CD4-positive, CD25-positive, alpha-beta regulatory T cell (primary cell): ENCODE measurements at places on chromosomes 5 and 9. TPM values are rescaled to one million over a fixed set of nuclear protein-coding genes. Genes with fewer than 3 reads are reported as not detected.

The PLPP1 gene
- 7.9 TPM for polyA plus RNA-seq

The ATOX1 gene
- polyA plus RNA-seq, result 71.9 TPM

The ANGPTL2 gene
- polyA plus RNA-seq, result not detected

The F12 gene
- polyA plus RNA-seq, result 0.94 TPM

DNA sequence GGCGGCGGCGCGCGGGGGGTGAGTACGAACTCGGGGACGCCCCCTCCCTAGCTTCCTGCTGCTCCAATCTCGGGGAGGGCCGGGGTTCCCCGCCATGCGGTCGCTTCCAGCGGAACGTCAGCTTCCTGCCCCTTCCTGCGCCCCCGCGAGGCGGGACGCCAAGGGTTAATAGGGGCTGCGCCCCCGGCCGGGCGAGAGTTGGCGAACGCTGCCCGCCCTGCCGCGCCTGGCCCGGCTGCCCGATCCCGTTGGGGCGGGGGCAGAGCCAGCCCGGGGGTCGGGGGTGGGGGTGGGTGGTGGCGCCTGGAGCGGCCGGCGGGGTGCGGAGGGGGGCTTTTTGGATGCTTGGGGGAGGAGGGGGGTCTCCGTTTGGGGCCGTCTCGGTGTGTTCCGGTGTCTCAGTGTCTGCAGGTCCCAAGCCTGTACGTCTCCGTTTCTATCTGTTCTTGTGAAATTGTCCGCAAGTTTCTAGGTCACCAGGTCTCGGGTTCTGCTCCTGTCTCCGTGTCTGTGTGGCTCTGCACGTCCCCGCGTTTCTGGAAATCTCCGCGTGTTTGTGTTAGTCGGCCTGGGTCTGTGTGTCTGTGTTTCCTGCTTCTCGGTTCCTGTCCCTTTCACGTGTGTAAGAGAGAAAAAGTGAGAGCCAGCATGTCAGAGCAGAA lies 789 bp downstream of the COL27A1 start:
- DNase-seq, result no peak

DNA sequence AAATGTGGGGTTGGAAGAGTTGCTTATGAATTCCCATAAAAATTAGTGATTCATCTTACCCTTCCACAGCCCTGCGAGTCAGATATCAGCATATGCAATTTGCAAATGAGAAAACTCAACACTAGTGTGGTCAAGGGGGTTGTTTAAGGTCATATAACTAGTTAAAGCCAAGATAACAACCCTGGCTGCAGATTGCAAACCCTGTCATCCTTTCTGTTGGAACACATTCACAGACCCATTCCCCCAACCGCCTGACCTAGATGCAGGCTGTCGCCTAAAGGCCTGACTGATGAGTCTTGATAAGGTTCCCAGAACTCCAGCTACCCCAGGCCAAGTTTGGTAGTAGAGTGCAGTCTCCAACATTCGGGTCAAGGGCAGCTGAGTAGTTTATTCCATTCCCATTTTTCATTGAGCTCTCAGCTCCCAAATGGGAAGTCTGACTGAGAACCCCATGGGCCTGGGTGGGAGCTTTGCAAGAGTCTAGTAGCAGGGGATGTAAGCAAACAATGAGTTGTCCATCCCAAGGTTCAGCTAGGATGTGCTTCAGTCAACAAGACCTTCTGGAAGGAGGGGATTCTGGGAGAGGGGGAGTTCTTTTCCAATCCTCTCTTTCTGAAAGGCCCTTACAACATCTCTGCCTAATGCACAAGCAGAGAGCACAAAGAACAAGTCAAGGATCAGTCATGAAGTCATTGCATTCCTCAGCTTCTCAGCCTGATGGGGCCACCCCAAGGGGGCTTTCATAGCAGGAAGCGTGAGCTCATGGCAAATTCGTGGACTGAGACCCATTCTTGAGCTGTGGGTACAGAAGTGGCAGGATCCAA lies 40.3 kb downstream of the ADAM19 start:
- no peak for DNase-seq

- no peak for DNase-seq
Measured at GRCh38 chr5:1751864-1752822, 47.5 kb downstream of the MRPL36 start.

- DNase-seq, result no peak
Measured at GRCh38 chr5:143390258-143390657, 13.2 kb downstream of the NR3C1 start.

DNA sequence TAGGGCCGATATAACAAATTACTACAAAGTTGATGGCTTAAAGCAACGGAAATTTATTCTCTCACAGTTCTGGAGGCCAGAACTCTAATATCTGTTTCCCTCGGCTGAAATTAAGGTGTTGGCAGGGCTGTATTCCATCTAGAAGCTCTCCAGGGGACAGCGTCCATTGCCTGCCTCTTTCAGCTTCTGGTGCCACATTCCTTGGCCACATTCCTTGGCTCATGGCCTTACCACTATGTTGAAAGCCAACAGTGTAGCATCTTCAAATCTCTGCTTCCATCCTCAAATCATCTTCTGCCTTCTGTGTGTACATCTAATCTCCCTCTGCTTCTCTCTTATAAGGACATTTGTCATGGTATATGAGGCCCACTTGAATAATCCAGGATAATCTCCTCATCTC lies 17.2 kb downstream of the FGF10 start:
- DNase-seq, result no peak

DNA sequence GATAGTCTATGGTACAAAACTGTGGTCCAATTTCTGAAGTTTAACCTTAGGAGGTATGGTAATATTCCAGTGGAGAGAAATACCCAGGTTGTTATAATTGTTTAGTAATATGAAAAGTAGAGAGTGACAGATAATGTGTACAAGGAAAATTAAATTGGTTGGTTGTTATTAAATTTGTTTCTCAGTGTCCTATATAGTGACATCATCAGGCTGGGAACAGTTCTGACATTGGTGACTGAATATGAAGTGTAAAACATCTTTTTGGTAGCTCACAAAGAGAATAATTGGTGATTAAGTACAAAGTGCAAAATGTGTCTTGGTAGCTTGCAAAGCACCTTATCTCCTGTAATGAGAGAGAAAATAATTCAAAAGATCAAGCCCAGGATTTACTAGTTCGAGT lies 1806.1 kb upstream of the CDH6 start:
- DNase-seq, result no peak

GRCh38 chr9:26157411-26157810 lies 479.2 kb upstream of the TUSC1 start:
- DNase-seq, result no peak

DNA sequence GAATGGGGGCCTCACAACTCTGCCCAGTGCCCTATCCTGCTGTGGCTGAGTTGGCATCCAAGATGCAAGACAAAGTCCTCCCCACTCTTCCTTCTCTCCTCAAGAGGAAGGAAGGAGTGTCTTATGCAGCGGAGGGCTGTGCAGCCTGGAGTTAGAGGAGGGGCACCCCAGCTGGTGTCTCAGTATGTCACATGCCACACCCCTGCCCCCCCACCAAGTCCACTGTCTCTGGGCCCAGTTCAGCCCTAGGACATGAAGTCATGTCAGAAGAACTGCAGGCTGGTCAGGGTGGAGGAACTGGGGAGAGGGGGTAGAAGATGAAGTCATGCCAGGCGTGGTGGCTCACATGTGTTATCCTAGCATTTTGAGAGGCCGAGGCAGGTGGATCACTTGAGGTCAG lies 28.0 kb upstream of the SLC28A3 start:
- no peak for DNase-seq

GRCh38 chr5:1014781-1015221 lies 6.2 kb downstream of the NKD2 start:
- DNase-seq, result no peak

- DNase-seq, result no peak
Measured at GRCh38 chr5:95915999-95916686, 45.5 kb downstream of the ELL2 start.

DNA sequence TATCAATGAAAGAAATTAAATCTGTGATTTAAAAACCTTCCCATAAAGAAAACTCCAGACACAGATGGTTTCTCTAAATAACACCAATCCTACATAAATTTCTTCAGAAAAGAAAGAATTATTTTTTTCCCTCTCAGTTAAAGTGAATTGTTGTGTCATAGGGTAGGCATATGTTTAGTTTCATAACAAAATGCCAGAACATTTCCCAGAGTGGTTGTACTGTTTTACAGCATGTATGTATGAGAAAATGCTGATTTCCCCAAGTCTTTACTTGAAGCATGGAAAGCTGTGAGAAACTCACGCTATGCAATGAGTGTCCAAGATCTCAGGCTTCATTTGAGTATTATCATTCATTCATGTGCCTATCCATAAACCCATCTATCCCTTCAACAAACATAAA lies 582.5 kb downstream of the ELAVL2 start:
- no peak for DNase-seq
